ENCODE measurements at places on chromosomes 16 and 17.

DNA sequence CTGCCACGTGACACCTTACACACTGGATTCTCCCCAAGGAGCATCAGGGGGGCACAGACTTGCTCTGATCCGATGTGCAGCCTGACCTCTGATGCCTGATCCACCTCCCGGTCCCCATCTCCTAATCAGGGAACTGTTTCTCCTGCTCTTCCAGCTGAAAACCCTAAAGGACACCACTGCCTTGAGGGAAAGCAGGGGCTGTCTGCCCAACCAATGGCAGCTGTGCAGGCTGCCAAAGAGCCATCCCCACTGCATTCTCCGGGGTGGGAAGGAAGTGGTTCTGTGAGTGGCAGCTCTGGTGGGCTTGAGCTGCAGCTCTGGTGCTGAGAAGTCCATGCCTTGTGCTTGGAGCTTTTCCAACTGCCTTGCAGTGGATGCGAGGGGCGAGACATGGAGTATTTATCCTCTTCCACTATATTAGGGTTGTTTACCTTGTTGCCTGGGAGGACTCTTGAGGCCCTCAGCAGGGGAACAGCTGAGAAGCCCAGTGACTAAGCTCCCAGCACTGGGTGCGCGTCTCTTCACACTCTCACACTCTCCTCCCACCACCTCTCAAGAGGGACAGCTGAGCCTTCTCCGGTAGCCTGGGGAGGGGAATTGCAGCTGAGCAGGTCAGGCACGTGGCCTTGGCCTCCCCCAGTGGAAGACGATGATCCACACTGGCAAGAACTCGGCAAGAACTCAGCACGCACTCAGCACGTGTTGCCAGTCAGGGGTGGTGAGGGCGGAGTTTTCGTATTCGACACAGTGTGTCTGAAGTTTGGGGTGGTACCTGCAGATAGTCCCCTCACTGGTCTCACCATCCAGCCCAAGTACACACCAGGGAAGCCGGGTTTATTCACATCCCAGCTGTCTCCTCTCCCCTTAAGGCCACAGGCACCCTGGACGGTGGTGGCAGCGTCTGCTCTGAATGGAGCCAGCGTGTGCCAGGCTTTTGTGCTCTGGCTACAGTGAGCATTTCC is 21.1 kb upstream of the SPATA32 start:
- DNase-seq: no peak

GRCh38 chr17:76138234-76138895 is 2.7 kb downstream of the FOXJ1 start:
- no peak for DNase-seq

DNA sequence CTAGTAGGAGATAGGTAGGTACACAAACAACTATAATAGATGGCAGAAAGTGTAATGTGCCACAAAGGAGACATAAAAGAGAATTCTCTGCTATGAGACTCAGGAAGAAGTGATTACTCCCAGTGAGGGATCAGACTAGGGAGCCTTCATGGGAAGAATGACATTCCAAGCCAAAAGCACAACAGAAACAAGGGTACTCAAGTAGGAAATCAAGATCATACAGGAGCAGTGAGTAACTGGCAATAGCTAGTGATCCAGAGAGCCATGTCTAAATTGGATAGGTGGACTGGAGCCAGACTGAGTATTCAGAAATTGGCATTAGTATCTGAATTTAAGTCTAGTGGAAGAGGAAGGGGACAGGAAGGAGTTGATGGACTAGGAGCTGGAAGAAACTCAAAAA is 10.7 kb downstream of the RFFL start:
- DNase-seq: no peak

- DNase-seq: no peak
These were observed 46.1 kb upstream of the DNAJA2 start for GRCh38 chr16:47019568-47019967.

DNA sequence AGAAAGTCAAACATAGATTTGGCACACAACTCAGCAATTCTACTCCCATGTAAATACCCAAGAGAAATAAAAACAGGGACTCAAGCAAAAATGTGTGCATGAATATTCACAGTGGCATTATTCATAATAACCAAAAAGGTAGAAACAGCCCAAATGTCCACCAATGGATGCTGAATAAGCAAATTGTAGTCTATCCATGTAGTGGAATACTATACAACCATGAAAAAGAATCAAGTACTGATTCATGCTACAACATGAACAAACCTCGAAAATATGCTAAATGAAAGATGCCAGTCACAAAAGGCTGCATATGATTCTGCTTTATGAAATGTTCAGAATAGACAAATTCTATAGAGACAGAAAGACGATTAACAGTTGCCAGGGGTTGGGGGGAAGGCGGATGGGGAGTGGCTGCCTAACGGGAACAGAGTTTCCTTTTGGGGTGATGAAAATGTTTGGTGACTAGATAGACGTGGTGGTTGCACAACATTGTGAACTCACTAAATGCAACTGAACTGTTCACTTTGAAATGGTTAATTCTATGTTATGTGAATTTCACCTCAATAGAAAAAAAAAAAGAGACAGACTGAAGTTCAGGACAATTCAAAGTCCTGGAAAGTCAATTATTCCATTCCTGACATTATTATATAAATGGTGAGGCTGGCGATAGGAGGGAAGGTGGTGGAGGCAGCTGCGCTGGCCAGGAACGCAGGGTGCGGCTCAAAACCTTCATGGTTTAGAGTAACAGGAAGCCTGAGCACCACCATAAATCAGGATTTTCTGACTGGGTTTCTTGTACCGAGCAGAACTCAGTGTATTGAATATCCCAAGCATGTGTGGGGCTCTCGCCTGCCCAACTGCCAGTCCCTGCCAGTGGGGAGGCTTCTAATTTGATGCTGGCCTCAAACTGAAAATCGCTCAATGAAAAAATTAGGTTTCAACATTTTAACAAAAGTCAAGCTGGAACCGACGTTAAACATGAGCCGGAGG is 300.9 kb downstream of the C16orf95 start:
- no peak for DNase-seq

GRCh38 chr17:8557176-8557806 is 73.2 kb downstream of the MYH10 start:
- DNase-seq: no peak

DNA sequence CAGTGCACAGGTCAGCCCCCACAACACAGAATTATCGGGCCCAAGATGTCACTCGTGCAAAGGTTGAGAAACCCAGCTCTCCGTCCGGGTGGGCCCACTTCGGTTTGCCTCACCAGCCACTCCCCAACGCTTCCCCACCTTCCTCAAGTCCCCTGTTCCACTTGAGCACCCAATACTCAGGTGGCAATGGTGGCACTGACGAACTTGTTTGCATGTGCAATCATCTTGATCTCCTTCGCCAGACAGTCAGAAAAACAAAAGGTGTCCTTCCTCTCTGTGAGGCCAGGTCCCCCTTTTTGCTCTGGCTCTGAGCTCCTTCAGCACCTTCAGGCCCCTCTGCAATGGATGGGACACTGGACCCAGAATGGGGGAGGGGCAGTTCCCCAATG is 3.7 kb downstream of the GGA2 start:
- DNase-seq: no peak

DNA sequence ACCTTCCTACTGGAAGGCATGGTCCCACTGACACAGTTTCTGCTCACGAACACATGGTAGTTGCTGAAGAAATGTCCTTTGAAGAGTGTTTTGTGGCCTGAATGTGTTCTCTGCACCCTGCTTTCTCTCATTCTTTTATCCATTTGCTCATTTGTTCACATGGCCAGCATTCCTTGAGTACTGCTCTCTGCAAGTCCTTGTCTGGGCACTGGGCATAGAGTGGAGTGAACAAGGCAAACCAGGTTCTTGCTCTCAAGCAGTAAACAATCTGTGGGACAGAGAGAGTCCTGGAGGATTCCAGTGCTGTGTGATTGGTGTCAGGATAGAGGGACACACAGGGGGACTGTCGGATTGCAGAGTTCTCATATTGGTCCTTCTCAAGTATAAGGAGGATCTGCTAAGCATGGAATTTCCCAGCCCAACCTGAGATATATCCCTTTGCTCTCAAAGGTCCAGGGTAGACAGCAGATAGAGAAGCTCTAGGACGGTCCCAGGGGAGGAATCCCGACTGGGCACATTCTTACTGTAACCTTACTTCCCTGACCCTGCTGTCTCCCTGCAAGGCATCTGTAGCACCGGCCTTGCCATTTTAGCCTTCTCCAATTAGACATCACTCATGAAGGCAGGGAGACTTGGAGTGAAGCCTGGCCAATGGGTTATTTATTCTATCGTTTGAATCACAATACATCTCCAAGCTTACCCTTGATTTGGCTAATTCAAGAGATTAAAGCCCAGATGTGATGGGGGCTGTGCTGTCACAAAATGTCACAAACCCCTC is 32.3 kb downstream of the ARL4D start:
- DNase-seq: no peak

DNA sequence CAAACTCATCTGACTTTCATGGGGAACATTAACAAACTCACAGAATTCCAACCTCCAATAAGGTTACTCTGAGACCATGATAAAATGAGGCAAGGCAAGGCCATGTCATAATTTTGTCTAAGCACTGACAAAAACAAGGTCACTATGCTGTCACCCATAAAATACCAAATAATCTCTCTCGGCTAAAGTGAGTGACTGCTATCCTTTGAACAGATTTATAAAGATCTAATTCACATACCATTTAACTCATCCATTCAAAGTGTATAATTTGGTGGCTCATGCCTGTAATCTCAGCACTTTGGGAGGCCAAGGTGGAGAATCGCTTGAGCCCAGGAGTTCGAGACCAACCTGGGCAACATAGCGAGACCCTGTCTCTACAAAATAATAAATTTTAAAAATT is 20.6 kb upstream of the CA4 start:
- DNase-seq: no peak

DNA sequence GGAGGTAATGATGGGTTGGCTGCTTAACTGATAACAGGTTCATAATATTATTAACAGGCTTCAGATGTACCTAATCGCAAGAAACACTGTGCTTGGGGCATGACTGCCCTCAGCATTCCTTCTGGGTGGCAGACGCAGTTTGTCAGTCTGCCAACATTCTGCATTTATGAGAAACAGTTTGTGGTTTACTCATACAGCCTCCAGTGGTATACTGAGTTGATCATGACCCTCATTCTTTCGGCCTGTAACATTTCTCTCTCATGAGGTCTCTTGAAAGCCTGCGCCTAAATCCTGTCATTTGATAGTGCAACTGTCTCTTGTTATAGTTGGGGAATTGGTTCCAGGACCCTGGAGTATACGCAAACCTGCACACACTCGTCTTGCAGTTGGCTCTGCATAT is 4.9 kb upstream of the RUSF1 start:
- no peak for DNase-seq

DNA sequence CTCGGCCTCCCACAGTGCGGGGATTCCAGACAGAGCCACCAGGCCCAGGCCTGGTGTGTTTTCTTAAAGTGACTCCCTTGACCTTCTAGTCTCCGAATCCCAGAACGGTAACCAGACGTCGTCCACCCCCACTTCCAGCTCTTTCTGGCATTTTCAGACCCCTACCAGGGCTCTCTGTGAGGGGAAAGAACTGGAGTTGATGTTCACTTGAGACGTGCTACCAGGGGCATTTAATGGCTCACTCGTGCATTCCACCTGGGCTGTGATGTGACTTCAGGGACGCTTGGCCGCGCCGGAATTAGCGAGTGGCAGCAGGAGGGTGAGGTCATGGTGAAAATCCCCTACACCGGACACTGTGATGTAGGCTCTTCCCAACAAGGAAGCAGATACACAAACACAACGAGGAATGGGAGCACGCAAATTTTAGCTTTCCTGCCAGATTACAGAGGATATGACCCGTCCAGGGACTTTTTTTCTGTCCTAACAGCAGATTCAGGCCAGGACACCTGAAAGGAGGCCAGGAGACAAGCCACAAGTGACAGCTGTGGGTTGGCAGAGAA is 1.1 kb upstream of the GNA13 start:
- DNase-seq: no peak

- no peak for DNase-seq
These were observed 64.6 kb upstream of the IRX3 start for GRCh38 chr16:54351171-54351570.

- DNase-seq: no peak
These were observed 52.7 kb upstream of the ZNF629 start for GRCh38 chr16:30839523-30840227.

DNA sequence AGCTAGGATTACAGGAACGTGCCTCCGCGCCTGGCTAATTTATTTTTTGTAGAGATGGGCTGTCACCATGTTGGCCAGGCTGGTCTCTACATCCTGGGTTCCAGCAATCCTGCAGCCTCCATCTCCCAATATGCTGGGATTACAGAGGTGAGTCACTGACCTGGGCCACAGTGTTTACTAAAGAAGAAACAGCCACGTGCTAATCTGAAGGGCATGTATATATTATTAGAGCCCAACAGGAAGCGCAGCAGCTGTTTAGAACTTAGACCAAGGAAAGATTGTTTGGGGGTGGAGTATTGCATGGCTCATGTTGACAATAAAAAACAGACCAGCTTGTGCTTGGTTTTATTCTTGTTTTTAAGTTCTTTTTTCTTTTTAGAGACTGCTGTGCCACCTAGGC is 60.2 kb downstream of the HAPSTR1 start:
- peak; percentile 45 for DNase-seq

GRCh38 chr17:34613064-34614019 is 34.0 kb downstream of the TMEM132E start:
- no peak for DNase-seq

DNA sequence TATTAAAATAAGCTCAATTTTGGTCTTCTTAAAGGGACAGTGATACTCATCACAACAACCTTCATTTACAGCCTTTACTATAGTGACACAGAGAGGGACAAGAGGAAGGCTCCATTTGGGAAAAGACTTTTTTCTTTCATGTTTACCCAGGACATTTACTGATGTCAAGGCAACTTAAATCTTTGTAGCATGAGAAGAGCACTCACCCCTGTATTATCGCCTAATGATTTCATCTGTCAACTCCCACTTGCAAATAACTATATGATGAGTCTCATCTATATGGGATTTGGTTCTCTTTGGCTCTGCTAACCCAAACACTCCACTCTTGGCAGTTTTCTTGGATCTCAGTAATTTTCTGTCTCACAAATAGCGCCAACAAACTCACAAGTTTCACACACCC is 24.1 kb downstream of the BLMH start:
- DNase-seq: no peak

- DNase-seq: no peak
These were observed 37.9 kb upstream of the JPH3 start for GRCh38 chr16:87564524-87564778.

DNA sequence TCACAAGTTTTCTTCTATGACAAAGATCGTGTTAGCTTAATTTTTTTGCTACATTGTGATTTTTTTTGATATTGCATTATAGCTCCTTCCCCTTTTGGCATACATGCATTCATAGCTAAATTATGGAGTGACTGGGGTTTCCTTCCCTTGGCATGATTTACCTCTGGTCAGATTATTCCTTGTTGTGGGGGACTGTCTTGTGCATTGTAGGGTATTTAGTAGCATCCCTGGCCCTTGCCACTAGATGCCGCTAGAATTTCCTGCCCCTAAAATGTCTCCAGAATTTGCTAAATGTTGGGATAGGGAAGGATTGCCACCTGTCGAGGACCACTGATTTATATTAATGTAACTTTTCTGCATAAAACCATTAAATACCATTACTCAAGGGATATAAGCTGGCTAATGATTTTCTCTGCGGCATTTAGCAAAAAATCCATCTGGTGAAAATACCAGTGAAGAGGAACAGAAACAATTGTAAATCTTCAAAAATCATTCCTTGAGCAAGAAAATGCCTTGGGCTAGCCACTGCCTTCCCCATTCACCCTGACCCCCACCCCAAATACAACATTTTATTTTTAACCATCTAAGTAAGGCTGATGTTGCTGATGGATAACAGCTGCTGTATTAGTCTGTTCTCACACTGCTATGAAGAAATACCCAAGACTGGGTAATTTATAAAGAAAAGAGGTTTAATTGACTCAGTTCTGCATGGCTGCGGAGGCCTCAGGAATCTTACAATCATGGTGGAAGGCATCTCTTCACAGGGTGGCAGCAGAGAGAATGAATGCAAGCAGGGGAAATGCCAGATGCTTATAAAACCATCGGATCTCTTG is 195.2 kb downstream of the MAP2K6 start:
- no peak for DNase-seq
